ENCODE measurements at places on chromosomes 7 and 10.

DNA sequence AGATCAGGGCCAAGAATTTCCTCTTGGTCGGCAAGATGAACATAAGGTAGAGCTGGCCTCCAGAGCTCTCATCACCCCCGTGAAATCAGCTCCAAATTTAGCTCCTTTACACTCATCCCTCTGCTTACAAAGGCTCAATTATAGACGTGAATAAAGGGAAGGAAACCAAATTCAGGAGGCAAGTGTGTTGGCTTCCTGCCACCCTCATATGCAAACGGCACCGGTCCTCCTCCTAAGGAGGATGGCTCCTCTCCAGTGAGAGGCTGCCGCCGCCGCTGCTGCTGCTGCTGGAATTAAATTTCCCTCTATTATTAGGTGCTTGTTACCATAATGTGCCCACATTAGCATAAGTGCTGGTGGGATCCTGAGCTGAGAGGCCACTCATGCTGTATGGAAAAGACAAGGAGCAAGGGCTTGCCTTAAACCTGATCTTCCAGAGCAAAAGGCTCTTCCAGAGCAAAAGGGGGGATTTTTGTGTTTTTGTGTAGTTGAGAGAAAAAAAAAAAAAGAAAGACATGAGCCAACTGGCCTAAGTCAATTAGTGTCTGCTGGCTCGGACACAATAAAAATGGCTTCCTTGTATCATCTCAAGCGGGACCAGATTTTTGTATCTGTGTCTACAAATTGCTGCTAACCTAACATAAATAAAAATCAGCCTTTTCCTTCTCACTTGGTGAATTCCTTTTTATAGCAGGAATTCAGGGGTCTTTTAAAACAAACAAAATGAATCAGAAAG is 68.4 kb downstream of the CDHR3 start:
- DNase-seq = no peak

GRCh38 chr7:98993024-98993897 is 114.9 kb downstream of the TRRAP start:
- no peak for DNase-seq

DNA sequence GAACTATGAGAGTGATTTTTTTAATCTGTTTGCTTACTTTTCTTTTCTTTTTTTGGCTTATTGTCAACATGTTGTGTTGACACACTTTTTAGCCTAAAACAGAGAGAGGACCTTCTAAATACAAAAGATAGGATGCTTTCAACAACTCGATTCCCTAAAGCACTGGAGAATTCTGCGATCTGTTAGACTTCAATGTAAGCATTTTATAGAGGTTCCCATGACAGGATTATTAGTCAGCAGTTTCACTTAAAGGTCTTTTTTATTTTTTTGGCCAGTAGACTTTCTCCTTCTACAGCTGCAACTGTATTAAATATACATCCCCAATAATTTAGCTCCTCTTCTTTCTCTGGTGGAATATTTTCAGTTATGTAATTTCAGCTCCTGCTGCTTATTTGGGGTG is 12.7 kb upstream of the NRP1 start:
- DNase-seq = no peak

- no peak for DNase-seq
Measured at GRCh38 chr10:75358835-75359421, 42.6 kb downstream of the ZNF503 start.

DNA sequence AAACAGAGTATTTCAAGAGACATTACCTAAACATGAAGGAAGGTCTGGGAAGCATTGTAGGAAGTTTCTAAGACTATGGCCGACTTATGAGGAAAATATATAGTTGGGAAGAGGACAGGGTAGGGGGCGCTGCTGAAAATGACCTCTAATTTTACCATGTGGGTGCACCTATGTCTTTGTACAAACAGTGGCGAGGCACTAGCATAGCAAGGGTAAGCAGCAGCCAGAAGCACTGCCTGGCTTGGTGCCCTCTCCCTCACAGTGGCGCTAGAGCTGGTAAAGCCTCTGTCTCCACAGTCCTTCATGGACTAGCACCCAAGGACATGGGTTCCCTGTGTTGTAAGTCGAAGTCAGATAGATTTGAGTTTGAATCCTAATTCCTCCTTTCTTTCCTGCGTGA is 461.2 kb downstream of the INHBA start:
- DNase-seq = no peak
